ENCODE measurements at places on chromosomes 4 and X. TPM values are rescaled to one million over a fixed set of nuclear protein-coding genes. Genes with fewer than 3 reads are reported as not detected.

ARMCX2 gene
- 131 TPM for total RNA-seq

DNAJB14 gene
- 45.3 TPM for total RNA-seq

TEX13B gene
- total RNA-seq = not detected

APLN gene
- total RNA-seq = 1.2 TPM

LANCL3 gene
- total RNA-seq = 0.83 TPM

PNCK gene
- total RNA-seq = 0.59 TPM

CPE gene
- total RNA-seq = 8.0 TPM

TAF1 gene
- total RNA-seq = 50.4 TPM
